ENCODE measurements at places on chromosomes 7 and 10.

- DNase-seq, result no peak
Observed at GRCh38 chr7:126804604-126805003, 448.1 kb downstream of the GRM8 start.

DNA sequence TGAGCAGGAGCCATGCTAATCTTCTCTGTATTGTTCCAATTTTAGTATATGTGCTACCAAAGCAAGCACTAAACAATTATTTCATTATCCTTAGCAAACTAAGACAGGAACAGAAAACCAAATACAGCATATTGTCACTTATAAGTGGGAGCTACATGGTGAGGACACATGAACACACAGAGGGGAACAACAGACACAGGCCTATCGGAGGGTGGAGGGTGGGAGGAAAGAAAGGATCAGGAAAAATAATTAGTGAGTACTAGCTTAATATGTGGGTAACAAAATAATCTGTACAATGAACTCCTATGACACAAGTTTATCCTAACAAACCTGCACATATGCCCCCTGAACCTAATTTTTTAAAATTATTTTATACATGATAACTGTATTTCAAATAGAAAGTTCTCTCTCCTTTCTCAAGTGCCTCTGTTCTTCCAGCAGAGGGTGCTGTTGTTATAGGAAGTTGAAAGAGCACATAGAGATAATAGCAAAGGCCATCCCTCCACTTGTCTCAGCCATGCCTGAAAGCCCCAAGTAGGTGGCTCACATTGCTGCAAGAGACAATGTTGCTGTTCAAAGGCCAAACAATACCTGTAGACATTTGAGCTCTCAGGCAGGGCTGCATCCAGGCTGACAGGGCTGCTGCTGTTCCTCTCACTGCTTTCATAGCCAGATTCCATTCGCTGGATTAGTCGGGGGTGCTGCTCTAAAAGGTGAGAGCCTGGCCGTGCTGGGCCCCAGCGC is 33.4 kb upstream of the PPP3CB start:
- DNase-seq, result no peak

DNA sequence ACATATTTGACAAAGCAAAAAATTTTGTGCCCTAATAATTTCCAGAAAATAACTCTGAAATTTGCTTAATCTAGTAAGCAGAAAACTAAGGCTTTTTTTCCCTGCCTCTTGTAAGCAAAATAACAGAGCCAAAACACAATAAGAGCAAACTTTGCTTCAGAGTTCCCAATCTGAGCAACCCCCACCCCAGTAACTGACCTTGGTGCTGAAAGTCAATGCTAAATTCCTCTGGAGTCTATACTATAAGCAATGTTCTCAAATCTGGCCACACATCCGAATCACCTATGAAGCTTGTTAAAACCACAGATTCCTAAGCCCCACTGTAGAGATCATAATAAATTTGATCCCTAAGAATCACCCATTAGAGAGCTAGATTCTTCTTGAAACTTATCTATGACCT is 150.5 kb downstream of the ELAPOR2 start:
- no peak for DNase-seq

DNA sequence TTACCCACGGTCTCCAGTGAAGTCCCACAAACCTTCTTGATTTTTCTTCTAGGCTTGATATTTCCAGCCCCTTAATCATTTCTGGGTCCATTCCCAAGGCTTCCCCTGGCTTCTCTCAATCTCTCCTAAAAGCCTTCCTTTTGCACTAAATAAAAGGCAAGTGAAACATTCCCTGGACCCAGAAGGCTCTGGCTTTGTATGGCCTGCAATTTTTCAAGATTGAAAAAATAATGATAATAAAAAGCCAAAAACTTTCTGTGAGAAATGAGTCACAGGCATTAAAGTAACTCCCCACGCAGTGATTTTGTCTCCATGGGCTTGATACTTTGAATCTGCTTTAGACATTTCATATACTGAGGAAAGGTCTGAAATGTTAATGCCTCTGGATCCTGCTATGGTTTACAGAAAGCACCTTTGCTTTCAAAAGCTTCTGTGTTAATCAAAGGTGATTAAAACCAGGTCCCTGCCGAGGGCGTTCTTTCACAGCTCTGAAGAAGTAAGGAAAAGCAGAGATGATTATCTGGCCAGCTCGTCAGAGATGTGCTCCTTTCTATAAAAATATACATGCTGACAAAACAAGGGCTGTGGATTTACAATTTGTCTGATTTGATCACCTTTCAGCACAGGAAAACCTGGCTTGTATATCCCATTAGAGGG is 118.9 kb upstream of the TMEM72 start:
- no peak for DNase-seq

DNA sequence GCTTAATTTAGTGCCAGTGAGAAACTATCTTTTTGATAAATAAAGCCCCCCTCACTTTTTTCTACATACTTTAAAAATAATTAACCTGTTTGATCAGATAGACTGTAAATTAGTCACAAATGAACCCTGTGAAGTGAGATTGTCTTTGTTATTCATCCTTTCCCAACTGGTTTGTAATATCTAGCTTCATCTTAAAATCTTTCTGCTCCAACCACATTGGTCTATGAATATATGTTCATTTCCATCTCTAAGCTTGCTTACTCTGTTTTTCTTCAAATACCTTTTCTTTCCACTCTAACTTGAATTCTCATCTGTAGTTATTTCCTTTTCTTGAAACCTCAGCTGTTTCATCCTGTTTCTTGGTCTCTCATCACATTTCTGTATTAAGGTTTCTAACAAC is 12.1 kb downstream of the MARCHF5 start:
- no peak for DNase-seq
